ENCODE measurements at places on chromosomes 5 and 9.

DNA sequence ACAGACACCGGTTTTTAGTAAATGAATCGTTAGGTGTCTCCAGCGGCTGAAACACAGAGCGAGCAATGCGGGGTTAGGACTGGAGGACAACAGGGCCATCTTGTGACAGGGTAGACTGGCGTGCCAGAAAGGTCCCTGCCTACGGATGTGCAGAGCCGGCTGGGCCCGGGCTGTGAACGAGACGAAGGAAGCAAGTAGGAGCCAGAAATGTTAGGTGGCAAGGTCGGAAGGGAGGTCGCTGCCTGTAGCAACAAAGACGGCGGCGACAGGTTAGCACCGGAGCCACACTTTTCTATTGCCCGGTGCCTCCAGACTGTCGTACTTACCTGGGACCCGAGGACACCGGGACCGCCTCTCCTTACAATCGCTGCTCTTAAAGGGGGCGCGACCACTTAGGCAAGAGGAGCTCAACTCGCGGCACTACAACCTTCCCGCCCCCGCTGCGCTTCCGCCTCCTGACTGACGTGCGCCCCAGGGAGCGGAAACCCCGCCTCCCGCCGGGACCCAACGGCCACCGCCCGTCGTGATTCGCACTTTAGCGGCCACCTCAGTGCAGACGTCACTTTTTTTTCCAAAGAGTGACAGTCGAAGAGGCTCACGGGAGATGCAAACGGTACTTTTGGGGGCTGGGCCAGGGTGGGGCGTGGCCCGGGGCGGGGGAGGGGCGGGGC, at the start of gene INIP:
TSS of gene INIP (minus strand) at position 457 of the 671 bp plus-strand sequence. CDS start 1,632 bp downstream, outside the sequence.
- peak; percentile 97 for DNase-seq

GRCh38 chr9:114324492-114324891, 1.6 kb downstream of the ORM1 start:
- no peak for DNase-seq

- DNase-seq = no peak
Measured at GRCh38 chr9:116765011-116765410, 77.9 kb downstream of the TRIM32 start.

DNA sequence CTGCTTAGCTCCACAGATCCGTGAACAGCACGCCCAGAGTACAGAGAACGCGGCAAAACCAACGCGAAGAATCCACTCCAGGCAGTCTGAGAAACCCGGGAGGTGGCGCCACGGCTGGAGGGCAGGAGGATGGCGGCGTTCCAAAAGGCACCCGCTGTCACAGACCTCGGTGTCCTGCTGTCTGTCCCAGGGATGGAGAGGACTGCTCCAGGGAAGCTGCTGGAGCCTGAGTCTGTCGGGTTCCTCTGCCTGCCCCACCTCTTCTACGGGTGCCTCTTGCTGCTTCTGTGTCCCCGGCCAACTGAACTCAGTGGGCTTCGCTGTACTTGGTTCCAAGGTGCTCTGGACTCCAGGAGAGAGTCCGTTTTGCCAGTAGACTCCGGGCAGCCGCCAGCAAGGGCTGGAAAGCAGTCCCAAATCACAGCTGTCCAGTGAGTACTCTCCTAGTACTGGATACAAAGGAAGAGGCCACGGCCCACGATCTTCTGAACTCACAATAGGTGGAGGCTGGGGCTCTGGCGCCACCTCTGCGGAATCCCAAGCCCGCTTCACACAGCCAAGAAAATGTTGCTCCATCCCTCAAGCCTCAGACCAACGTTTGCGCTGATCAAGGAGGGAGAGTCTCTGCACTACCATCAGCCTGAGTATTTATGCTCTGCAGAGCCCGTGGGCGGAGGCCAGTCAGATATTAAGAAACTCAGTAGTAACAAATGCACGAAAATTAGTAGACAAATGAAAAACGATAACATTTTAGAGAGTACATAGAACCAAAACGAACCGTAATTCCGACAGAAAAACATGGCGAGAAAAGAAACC, 440 bp downstream of the ANXA2R start:
- DNase-seq = peak; percentile 87

GRCh38 chr5:100575815-100576214, 40.6 kb downstream of the FAM174A start:
- DNase-seq = no peak

- DNase-seq = no peak
Measured at GRCh38 chr9:132201780-132202703, 40.2 kb downstream of the NTNG2 start.

- DNase-seq = no peak
Measured at GRCh38 chr9:15542624-15543023, 10.2 kb upstream of the CCDC171 start.

DNA sequence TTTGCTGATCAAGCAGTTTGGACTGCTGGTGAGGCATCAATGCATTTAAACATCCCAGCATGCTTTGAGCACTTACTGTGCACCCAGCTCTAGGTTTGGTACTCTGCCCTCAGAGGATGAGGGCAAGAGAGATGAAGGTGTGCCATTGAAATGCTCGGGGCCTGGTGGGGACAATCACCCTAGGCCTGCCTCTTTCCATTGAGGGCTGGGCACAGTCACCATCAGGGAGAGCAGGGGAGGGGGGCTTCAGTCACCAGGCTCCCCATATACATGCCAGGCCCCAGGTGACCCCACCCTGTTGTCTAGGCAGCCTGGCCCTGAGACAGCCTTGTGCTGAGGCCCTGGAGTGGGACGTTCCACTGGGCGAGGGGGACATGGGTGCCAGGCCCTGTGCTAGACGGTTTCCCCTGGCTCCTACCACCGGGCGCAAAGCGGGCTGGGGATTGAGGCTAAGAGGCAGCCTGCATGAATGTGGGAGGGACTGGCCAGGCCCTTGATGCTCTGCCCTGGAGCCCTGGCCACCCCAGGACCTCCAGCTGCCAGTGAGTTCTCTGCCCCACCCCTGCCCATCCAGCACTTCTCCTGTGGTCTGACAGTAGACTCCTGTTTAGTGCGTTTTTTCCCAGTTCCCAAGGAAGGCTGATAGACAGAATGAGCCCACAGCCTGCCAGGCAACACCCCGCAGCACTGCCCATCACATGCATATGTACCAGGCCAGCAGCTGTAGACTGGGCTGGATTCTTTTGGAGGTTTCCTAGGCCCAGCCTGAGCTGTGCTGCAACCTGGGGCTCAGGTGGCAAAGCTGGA, 18.9 kb downstream of the TCF7 start:
- no peak for DNase-seq

DNA sequence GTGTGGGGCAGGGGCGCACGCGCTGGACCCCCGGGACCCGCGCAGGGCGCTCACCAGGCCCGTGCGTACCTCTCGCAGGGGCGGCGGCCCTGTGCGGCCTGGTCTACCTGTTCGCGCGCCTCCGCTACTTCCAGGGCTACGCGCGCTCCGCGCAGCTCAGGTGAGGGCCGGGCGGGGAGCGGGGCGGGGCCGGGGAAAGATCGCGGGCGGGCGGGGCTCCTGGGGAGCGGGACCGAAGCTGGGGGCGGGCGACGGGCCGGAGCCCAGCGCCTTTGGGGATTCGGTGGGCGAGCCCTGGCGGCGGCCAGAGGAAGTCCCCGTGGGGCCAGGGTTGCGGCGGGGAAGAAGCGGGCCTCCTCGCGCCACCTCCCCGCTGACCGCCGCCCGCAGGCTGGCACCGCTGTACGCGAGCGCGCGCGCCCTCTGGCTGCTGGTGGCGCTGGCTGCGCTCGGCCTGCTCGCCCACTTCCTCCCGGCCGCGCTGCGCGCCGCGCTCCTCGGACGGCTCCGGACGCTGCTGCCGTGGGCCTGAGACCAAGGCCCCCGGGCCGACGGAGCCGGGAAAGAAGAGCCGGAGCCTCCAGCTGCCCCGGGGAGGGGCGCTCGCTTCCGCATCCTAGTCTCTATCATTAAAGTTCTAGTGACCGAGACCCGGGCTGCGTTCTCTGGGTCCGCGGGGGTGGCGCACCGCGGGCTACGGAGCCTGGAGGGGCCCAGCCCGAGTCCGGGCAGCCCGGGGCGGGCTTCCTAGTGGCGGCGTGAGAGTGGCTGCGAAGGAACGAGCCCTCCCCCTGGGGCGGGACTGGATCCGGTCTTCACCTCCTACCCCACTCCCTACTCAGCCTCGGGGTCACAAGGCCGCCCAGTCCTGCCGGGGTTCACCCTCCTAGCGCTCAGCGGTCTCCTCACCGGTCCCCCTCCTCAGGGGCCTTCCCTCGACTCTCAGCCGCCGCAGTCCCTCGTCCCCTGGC, 2.4 kb downstream of the LTC4S start:
- peak; percentile 84 for DNase-seq

DNA sequence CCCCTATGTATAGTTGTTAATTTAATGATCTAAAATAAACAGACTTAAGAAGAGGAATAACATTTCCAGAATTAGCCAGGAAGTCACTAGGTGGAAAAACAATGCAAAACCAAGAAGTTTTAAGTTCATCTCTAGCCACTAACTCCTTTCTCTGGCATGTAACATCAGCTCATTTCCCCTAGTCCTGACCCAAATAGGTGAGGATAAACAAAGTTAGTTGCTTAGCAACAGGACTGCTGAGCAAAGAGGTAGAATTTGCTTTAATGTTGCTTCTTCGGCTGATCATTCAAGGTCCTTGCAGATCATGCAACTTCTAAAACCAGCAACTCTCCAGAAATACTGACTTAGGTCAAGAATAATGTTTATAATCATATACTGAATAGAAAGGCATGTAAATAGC, 675.8 kb downstream of the CETN3 start:
- DNase-seq = no peak

DNA sequence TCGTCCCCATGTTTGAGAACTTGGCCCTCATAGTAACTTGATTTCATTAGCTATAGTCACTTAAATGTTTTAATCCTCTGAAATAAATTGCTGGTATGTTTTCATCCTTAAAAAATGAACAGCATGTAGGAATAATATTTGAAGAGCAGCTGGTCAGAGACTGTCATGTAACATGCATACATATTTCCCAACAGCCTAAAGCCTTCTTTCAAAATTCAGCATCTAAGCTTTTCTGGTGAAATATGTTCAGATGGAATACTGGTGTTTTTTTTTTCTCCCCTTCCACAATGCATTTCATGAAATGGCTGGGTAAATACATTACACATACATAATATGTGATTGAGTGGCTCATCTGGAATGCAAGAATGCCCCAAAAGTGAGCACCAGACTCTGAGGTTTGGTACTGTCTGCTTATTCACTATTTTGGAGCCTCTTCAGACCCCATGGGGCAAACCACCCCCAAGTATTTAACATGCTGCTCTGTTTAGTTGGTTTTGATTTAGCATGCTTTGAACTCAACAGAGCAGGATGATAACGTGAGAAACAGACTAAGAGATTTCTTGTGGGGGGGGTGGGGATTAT, 94.0 kb downstream of the SMARCA2 start:
- no peak for DNase-seq

DNA sequence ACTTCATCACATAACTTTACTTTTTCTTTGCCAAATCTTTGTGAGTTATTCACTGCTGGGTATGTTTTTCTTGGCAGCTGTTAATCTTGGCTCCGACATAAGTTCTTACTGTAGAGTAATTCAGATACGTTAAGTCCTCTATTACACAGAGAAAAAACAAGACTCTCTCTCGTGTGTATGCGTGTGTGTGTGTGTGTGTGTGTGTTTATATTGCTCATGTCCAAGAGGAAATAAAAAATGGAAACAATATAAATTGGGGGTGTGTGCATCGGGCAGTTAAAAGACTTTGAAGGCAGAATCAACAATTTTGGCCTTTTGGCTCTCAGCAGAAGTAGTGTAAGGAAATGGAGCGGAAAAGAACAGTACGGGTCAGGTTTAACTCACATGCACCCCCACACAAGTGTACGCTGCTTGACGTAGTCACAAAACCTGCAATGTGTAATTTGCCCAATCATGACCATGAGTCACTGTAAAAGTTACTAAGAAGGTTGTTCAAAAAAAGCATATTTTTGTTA, 67.2 kb upstream of the IFNE start:
- no peak for DNase-seq

GRCh38 chr9:121675969-121676822, 24.8 kb downstream of the DAB2IP start:
- peak; percentile 23 for DNase-seq

DNA sequence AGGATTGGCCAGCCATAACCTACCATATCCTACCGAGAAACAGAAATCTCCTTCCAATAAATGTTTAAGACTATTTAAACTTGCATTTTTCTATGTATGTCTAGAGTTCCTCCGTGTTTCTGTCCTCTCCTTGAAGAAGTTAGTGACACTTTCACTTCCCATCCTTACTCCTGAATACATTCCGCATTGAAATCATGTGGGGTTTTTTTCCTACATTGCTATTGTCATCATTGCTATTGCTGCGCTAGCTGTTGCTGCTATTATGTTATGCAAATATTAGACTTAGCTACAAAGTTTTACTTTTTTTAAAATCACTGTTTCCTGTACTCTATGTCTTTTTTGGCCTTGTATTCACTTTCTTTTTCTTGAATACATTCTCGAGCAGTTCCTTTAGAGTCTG, 83.3 kb upstream of the NEK6 start:
- no peak for DNase-seq

DNA sequence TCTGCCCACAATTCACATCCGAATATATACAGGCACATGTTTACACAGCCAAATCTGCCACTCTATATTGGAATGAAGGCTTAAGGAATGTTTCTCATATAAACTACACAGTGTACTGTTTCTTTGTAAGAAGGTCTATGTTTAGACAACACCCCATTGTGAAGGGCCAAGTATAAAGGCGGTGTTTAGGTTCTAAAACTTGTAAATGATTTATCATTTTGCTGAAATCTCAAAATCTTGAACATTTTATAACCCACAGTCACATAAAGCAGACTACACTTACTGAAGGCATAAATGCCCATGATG, 94.0 kb downstream of the ZNF608 start:
- peak; percentile 54 for DNase-seq

- no peak for DNase-seq
Measured at GRCh38 chr5:40436535-40437237, 243.0 kb upstream of the PTGER4 start.

GRCh38 chr5:98453296-98453695, 320.2 kb upstream of the RGMB start:
- no peak for DNase-seq

- no peak for DNase-seq
Measured at GRCh38 chr9:13397661-13398060, 118.2 kb upstream of the MPDZ start.

DNA sequence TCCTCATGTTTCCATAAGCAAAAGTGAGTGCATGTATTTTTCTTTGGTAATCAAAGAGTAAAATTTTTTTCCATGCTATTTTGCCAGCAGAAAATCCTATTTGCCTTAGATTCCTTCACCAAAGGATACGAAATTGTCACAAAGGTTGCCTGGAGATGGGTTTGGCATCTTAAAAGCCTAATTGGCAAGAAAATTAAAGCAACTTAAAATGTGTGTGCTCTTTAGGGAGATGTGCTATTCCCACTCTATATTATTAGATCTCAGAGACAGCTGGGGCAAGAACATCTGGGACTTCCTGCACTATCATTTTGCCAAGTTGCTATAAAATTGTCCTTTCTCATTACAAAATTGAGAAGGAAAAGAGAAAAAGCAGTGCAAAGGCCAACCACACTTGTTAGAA, 146.1 kb downstream of the PLCXD3 start:
- no peak for DNase-seq

- no peak for DNase-seq
Measured at GRCh38 chr5:133276171-133276570, 224.4 kb downstream of the HSPA4 start.

Data from mesenchymal stem cell (in vitro differentiated cells and primary cell).